ENCODE measurements at places on chromosomes 7 and 10. TPM values are rescaled to one million over a fixed set of nuclear protein-coding genes. Genes with fewer than 3 reads are reported as not detected.

DNA sequence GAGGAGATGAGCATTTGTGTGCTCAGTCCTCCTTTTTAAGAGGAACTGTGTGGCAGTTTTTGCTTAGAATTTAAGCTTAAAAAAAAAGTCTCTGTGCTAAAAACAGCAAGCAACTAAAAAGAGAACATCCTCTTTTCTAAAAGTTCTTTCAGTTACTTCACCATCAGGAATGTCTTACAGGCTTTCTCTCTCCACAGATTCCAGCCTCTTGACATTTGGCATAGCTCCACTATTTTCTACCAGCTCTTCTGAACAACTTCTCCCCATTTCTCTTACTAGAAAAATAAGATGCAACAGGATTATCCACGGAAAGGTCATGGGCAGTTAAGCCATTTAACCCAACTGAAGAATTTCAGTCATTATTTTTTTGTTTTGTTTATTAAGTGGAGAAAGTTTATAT lies 13.2 kb downstream of the PCLO start:
- DNase-seq, result no peak

- DNase-seq, result no peak
These were observed 75.9 kb upstream of the SLF2 start for GRCh38 chr10:100836891-100837290.

Gene ABHD11
- total RNA-seq, result 23.8 TPM

Gene GIMAP8
- 9.6 TPM for total RNA-seq

Gene CCDC172
- total RNA-seq, result not detected

- DNase-seq, result no peak
These were observed 2.1 kb downstream of the AVPI1 start for GRCh38 chr10:97684866-97685394.

DNA sequence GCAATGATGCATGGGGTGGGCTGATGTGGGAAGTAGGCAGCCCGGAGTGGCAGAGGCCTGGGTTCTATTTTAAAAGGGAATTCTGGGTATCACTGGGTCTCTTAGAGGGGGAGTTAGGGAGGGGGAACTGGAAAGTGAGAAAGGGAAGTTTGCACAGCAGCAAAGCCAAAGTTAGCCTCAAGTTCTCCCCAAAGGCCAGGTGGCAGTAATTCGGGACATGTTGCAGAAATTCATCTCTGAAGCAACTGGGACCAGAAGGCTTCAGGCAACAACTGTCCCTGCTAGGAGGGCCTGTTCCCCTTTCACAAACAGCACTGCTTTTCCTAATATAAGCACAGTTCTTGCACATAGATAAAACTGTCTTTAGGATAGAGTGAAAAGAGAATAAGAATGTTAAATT lies 67.4 kb downstream of the NOD1 start:
- DNase-seq, result no peak

GRCh38 chr7:684416-684815 lies 42.1 kb upstream of the DNAAF5 start:
- no peak for DNase-seq

Gene CYP2E1
- total RNA-seq, result 2.9 TPM

Gene ARHGEF5
- 23.3 TPM for total RNA-seq

DNA sequence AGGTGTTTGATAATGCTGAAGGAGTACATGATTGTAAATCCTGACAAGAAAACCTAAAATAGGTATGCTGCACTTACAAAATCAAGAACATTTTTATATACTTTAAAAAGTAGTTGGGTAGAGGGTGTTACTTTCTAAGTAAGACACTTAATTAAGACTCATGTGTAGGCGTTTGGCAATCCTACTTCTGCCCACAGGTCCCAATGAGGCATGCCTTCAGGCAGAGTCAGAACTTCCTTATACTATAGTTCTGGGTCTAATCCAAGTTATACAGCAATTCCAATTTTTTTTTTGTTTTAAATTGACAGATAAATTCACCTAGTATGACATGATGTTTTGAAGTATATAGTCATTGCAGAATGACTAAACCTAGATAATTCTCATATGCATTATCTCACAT lies 1188.5 kb upstream of the PHF14 start:
- DNase-seq, result no peak

DNA sequence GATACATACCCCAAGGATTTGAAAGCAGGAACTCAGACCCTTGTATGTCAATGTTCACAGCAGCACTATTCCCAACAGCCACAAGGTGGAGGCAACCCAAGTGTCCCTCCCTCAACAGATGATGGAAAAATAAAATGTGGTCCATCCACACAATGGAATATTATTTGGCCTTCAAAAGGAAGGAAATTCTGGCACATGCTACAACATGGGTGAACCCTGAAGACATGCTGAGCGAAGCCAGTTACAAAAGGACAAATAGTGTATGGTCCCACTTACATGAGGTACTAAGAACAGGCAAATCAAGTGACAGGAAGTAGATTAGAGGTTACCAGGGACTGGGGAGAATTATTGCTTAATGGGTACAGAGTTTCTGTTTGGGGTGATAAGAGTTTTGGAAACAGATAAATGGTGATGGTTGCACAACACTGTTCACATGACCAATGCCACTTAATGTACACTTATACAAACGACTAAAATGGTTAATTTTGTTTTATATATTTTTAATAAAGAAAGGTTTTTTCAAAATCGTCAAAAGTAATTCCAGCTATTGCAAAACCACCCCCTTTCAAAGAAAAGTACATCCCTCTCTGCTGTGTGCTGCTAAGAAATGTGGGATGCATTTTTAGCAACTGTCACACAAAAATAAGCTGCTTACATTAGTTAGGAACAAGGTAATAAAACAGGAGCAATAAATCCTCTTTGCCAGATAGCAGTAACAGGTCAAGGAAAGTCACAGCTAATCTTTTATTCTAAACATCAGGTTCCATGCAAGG lies 85.7 kb downstream of the GRB10 start:
- no peak for DNase-seq

Gene SRGN
- total RNA-seq, result 117 TPM

Gene MSMB
- total RNA-seq, result not detected

Gene MTPN
- 55.7 TPM for total RNA-seq

DNA sequence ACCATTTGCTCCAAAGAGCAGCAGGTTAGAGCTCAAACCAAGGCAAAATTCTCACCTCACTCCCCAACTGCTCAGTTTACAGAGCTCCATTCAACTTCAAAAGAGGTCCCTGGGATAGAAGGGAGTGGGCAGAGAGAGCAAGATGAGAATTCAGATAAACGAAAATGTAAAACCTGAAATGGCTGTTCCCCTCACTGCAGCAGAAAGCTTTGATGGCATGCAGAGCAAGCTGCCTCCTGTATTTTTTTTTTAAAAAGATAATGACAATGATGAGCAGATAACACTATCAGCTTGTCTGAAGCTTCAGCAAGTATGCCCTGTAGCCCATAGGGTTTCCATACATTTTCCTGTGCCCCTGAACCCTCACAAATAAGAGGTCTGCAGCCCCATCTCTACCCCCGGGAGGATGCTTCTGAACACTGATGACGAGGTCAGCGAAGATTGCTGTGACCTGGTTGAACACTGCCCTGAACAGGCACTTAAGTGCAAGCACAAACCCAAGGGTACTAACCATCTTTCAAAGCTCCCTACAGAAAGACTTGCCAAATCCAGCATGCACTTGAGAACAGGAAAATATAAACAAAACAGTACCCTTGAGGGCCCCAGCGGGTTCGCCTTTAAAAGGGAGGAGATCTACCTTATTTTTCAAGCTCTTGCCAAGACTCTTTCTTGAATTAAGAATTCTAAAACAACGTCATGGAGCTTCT lies 81.3 kb downstream of the GLI3 start:
- DNase-seq, result no peak

DNA sequence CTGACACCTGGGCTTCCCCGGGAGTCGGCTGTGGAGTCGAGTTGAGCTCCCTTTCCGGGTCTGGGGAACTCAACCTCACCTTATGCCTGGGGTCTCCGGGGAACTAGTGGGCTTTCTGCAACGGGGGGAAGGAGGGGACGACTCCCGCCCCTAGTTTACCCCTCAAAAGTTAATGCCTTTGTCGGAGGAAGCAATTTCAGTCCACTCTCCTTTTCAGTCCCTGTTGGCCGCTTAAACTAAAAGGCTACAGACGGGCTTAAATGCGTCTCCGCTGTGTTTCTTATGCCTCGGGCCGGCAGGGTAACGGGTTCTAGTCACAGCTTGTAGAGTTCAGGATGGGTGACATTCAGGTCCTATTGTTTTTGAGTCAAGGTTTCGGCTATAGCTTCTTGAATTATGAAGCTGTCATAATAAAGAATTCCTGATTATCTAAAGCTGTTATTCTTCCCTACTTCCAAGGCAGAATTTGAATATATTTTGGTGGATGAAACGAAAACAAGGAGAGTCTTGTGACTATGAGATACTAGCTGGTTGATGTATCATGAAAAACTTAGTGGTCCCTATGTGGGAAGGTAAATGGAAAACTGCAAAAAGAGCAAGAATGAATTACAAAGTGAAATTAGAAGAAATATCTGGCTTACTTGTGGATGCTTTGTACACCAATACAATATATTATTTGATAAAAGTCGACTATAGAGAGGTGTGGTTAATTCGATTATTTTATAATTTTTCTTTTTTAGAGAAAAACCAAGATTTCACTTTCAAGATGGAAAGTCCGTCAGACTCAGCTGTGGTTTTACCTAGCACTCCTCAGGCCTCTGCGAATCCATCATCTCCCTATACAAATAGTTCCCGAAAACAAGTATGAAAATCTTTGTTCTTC lies 495 bp downstream of the SFR1 start:
- no peak for DNase-seq

Gene CAPZA2
- 86.2 TPM for total RNA-seq

All from vagina (tissue), 2 donors.